ENCODE measurements at places on chromosomes 16 and 17.

DNA sequence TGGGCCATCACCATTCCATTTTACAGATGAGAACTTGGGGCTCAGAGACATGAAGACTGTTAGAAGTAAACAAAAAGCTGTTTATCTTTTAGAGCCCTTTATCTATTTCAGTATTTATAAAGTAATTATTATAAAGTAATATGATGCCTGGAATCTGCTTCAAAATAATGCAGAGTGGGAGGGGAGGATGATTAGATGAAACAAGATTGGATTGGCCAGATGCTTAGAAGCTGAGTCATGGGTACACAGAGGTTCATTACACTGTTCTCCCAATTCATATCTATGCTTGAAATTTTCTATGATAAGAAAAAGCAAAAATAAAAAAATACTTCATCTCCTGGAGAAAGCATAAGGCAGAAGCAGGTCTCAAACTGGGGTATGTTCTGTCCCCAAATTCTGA lies 29.4 kb downstream of the TOM1L2 start:
- no peak for DNase-seq

GRCh38 chr17:2783310-2784030 lies 12.8 kb upstream of the RAP1GAP2 start:
- no peak for DNase-seq

- no peak for DNase-seq
Measured at GRCh38 chr17:66967837-66968543, 3.5 kb downstream of the CACNG4 start.

DNA sequence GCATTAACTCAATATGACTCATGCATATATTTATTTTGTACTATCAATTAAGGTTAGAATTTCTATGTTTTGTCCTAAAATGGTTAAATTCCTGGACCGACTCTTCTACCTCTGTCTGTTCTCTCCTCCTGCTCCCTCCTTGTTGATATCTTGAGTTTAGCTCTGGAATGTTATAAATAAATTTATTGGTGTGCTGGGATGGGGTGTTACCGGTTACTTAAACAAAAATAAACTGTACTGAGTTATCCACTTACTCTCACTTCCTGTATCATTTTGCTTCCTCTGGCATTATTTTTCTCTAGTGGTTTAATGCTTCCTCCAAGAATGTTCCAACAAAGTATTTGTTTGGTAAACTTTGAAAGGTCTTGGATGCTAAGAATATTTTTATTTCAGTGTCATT lies 120.1 kb downstream of the ABCA8 start:
- DNase-seq: no peak

DNA sequence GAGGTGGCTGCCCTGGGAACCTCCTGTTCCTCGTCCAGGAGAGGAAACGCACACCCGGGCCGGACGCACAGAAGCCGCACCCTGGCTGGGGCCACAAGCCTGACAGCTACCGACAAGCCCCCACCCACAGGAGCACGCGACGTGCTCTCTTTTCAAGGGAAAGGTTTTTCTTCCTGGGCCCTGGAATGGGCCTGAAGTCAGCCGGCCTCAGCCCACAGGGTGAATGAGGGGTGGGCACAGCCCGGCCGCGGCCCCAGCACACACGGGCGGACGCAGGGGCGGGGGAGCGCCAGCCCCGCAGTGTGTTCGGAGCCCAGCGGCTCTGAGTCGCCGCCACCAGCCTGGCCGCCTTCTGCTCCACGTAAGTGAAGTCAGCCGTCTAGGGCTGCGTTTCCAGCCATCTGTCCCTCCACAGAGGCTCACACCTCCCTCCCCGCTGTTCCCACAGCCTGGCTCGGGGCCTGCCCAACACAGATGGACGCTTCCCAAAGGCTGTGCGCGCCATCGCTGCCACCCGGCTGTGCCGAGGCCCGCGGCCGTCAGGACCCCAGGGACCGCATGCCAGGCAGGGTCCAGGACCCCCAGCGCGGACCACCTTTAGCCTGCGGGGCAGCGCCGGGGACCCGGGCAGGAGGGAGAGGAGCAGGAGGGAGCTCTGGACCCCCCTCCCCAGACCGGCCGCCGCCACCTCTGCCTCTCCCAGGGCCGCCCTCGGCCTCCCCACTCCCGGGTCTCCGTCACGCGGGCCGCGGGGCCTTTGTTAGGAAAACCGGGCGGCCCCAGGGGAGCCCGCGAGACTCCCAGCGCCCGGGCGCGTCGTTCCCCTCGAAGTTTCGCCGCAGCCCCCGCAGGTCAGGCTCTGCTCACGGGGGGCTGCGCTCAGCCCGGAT lies 36.8 kb downstream of the CBFA2T3 start:
- no peak for DNase-seq

DNA sequence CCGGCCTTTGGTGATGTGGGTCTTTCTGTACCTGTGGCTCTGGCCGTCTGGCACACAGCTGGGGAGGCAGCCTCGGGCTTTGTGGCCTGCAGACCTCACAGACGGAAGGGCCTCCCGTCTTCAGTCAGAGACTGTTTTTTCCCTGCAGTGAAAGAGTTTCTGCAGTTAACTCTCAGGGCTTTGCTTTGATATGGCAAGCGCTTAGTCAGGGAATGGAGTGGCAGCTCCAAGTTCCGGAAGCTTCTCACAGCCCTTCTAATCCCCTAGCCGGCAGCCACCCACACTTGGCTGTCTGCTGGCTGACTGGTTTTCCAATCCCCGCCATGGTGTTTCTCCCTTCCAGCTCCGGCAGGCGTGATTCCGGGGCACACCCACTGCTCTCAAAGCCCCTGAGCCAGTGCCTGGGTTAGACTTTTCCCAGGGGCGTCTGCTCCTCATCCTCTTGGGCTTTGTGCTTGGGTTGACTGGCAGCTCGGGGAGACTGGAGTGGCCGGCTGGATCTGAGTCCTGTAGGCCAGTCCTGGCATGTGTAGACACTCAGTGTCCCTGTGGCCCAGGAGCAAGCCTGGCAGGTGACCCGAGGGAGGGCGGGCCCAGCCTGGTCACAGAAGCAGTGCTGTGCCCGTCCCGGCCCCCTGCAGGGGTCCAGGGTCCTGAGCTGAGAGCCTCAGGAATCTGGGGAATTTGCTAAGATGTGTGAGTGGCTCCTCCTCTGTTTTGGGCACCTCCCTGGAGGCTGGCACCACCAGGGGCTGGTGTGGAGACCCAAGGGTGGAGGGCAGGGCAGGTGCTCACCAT lies 29.9 kb downstream of the BAIAP2 start:
- no peak for DNase-seq

DNA sequence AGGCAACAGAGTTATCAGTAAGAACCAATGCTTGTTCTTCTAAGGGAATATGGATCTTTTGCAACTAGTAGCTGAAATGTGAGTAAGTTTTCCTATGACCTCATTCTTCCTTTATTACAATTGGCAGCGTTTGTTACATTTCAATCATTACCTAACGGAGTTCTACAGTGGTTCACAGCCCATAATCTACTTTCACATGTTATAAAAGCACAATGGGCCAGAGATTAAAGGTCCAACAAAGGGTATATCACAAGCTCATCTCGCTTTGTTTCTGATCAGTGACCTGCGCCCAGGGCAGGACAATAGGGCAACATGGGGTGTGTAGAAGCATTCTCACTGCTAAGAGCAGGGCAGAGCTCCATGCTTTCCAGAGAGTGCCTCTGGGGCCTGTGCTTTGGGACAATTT lies 279.9 kb upstream of the DYNLRB2 start:
- no peak for DNase-seq

GRCh38 chr16:946048-946395 lies 24.8 kb downstream of the LMF1 start:
- DNase-seq: no peak

GRCh38 chr17:67459985-67460384 lies 82.9 kb downstream of the PITPNC1 start:
- DNase-seq: no peak

DNA sequence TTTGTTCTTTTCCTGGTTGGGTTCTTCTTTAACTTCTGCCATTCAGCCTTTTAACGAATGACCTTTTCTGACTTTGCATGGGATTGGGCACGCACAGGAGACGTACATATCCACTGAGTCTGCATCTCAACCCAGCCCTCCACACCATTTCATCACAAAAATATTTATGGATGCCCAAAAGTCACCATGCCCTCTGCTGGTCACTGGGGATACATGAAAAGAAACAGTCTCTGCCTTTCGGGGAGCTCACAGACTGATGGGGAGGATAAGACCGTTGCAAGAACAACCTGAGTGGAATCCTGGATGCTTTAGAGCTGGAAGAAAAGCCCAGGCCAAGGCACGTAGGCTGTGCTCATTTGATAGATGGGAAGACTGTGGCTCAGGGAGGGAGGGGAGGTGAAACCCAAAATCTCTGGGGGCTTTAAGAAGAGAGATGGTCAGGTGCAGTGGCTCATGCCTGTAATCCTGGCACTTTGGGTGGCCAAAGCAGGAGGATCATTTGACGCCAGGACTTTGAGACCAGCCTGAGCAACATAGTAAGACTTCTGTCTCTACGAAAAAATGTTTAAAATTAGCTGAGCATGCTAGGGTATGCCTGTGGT lies 7.9 kb upstream of the MT2A start:
- DNase-seq: no peak
